ENCODE measurements at places on chromosomes 3 and 15.
A peak's percentile ranks its signal among the peaks of the same experiment; 100 is the strongest.

DNA sequence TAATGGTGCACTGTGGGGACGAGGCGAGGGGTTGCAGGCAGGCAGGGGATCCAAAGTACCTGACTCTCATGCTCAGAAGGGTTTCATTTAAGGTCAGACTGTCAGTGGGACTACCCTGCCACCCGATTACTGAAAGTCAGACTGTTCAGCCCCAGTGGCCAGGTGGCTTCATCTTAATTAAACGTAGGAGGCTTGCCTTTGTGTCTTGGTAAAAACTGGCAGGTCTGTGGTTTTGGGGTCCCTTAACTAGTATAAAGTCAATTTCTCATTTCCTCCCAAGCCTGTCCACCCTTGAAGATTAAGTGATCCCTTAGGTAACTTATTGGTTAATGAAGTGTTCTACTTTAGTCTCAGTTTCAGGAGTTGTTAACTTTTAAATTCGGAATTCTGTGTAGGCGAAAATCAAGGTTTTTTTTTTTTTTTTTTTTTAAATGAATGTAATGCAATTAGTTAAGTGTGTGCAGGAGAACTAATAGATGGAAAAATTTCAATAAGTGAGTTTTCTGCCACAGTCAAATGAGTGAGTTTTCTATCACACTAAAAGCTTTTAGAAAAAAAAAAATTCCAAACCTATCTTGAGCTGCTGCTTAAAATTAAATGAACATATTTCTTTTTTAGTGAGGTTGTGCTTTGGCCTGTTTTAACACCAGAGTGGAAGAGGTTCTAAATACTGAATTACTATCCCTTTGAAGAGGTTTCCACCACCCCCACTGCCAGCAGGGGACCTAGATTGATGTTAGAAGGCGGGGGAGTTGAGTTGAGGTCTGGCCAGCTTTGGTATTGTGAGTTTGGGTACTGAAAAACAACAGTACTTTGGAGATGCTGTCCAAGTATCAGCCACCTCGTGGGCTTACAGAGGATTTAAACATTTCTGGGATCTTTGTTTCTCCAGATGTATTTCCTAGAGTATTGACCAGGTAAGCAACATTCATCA, 15.2 kb downstream of the ITPR1 start:
- no peak for DNase-seq

GRCh38 chr3:55910543-55910942, 423.4 kb upstream of the WNT5A start:
- no peak for DNase-seq

DNA sequence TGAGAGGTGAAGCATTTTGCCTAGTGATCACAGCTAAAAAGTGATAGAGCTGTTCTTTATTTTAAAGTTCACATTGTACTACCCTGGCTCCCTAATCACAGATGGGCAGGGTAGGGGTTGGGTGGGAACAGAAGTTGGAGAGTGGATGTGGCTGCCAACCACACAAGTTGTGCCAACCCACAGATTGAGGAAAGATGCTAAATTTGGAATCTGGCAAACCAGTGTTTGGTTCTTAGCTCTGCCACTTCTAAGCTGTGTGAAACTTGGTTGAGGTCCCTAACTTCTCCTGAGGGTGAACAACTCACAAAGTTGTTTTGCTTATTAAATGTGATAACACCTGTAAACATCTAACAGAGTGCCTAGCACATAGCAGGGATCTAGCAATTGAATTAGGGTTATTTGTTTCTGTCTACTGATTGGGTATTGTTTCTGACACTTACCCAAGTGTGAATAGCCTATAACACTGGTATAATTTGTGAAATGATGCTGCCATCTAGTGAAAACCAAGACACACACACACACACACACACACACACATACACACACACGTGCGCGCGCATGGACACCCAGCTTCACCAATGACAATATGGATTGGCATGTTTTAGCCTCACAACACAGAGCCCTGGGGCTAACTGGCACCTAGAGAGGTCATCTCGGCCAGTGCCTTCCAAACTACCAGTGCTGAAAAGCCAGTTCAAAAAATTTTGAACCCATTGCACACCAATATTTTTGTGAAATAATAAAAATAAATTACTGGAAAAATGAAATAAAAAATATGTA, 25.3 kb downstream of the ADGRG7 start:
- peak; percentile 78 for DNase-seq

DNA sequence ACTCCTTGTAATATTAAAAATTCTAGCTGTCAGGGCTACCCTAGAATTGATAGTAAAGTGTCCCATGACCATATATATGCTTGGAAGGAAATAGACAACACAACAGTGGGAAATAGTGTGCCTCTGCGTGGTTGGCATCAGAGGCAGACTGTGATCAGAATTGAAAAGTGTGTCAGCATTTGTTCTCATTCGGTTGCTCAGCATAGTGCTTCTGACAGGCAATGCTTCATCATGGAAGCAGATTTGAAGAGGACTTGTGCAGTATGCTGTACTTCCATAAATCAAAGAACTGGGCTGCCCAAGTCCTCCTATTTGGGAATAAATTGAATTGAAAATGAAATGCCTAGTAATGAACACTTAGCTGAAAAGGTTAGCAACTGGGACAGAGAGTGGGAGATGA, 435.7 kb downstream of the DIPK2A start:
- DNase-seq = no peak

DNA sequence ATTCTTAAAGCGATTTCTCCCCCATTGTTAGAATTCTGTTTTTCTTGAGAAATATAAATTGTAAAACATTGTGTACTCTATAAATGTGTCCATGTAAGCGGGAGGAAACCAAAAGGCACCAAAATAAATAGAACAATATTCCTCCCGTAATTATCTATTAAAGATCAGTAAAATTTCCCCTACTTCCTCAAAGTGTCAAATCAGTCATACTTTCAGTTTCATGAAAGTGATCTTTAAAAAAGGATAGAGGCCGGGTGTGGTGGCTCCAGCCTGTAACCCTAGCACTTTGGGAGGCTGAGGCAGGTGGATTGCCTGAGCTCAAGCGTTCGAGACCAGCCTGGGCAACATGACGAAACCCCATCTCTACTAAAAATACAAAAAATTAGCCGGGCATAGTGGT, 278.9 kb downstream of the MECOM start:
- no peak for DNase-seq

DNA sequence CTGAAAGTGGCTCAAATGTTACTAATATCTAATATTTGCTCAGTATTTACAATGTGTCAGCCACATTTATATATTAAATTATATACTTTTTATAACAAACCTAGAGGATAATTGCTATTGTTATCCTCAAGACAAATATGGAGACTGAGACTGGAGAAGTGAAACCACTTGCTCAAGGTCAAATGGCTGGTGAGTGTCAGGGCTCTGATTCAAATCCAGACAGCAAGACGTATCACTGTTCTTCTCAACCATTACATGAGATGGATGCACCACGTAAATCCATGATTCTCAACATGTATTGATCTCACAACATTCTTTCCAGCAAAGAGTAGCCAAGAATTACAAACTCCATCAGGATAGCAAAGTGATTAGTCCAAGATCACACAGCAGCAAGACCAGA, 53.8 kb upstream of the CPB1 start:
- no peak for DNase-seq

- no peak for DNase-seq
These were observed 68.0 kb upstream of the SNRPA1 start for GRCh38 chr15:101362986-101363566.

DNA sequence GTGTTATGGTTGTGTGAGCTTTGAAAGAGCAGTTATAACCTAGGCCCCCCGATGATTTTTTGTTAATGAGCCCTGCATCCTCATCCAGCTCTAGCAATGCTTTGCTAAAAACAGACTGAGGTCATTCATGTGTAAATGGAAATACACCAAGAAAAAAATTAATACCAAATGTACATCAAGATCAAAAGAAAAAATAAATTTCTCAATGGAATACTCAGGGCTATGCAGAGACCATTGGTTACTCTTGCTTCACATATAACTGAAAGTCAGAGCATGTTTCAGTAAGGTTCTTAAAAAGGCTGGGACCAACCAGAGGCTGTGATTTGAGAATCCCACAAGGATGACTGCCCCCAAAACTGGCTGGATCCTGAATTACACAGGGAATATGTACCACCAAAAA, 48.0 kb downstream of the ARHGAP31 start:
- DNase-seq = no peak

DNA sequence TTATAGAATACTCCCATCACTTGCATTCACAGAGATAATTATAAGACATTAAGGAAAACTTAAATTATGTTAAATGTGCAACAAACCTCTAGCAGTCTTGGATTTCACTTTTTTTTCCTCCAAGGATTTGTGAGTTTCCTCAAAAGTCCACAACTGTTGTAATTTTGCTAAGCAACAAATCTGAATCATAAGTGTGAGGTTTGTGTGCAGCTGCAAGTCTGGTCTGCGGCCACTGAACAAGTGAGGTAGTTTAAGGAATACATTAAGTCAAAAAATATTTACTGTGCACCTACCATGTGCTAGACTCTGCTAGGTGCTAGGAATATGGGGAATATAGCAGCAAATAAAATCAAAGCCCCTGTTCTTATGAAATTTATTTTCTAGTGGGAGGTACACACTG, 70.2 kb downstream of the LRRC28 start:
- DNase-seq = no peak

GRCh38 chr15:48681353-48681752, 35.8 kb upstream of the FBN1 start:
- no peak for DNase-seq

- DNase-seq = no peak
These were observed 16.6 kb downstream of the CRYBG3 start for GRCh38 chr3:97838393-97838792.

GRCh38 chr3:165466856-165467255, 270.7 kb upstream of the SLITRK3 start:
- DNase-seq = no peak

GRCh38 chr15:69093614-69094013, 66.8 kb upstream of the GLCE start:
- no peak for DNase-seq

- no peak for DNase-seq
These were observed 12.0 kb downstream of the EFCAB12 start for GRCh38 chr3:129416415-129416814.

DNA sequence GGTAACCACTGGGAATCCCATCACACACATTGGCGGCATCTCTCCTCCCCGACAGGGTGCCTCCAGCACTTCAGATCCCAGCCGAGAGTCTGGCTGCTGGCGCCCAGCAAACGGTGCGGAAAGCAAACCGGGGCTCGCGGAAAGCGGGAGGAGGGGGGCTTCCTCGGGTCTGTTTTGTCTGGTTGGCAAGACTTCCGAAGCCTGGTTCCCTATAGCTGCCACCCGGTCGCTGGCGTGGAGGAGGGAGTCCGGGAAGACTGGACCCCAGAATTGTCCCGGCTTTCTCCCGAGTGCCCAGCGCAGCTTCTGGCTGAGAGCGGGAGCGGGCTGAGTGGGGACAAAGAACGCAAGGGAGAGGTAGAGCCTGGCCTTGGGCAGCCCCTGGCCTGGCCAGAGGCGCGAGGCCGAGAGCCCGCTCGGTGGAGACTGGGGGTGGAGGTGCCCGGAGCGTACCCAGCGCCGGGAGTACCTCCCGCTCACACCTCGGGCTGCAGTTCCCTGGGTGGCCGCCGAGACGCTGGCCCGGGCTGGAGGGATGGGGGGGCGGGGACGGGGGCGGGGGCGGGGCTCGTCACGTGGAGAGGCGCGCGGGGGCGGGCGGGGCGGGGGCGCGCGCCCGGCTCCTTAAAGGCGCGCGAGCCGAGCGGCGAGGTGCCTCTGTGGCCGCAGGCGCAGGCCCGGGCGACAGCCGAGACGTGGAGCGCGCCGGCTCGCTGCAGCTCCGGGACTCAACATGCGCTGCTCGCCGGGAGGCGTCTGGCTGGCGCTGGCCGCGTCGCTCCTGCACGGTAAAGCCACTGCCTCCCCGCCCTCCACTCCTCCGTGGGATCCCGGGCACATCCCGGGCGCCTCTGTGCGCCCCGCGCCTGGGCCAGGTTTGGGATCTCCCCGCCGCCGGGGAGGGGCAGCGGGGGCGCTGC, at the start of gene CHRNA7:
CHRNA7 (plus strand) TSS at position 654 of the 920 bp plus-strand sequence; CDS start at position 734, 80 bp downstream.
- peak; percentile 90 for DNase-seq

GRCh38 chr3:168248383-168249204, 152.9 kb upstream of the GOLIM4 start:
- DNase-seq = peak; percentile 70

- no peak for DNase-seq
These were observed 8.3 kb downstream of the TRA2B start for GRCh38 chr3:185929192-185930151.

GRCh38 chr15:30885814-30886213, 17.9 kb upstream of the FAN1 start:
- no peak for DNase-seq

- no peak for DNase-seq
These were observed 212.0 kb downstream of the FEZF2 start for GRCh38 chr3:62161371-62161770.

DNA sequence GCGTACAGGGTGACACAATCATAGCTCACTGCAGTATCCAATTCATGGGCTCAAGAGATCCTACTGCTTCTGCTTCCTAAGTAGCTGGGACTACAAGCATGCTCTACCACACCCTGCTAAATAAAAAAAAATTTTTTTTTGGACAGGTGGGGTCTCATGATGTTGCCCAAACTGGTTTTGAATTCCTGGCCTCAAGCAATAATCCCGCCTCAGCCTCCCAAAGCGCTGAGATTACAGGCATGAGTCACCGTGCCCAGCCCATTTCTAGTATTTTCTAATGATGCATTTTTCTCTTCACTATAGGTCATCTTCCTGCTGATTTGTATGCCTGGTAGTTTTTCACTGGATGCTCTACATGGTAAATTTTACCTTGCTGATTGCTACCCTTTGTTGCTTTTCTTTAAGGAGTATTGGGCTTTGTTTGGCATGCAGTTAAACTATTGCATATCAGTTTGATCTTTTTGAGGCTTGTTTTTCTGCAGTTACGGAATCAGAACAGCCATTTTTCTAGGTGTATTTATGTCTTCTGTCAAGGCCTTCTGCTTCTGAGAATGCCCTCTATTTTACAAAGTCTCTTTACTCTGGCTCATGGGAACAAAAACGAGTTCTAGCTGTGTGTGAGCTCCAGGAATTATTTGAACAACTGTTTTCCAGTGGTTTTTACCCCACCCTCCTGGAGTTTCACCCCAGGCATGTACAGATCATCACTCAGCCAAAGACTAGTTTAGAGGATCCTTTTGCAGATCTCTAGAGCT, 14.2 kb upstream of the NPTN start:
- DNase-seq = no peak

GRCh38 chr3:113035387-113035982, 44.7 kb downstream of the GTPBP8 start:
- peak; percentile 91 for DNase-seq

- DNase-seq = peak; percentile 17
These were observed 15.6 kb upstream of the IGSF10 start for GRCh38 chr3:151476344-151477018.
